ENCODE measurements at places on chromosomes 6 and 20.

GRCh38 chr6:55260181-55260580 lies 67.1 kb upstream of the GFRAL start:
- DNase-seq = no peak

DNA sequence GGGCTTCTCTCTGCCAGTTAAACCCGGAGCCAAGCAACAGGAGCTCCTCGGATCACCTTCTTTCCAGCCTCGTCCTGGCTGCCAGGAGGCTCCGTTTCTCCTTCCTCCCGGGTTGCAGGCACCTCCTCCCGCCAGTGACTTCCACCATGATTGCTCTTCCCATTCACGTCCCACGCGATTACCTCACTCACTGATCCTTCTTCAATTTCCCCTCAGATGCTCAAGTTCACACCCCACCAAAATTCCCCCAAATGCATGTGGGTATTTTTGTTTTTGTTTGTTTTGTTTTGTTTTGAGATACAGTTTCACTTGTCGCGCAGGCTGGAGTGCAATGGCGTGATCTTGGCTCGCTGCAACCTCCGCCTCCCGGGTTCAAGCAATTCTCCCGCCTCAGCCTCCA lies 25.1 kb downstream of the KCNQ2 start:
- no peak for DNase-seq

- DNase-seq = no peak
Measured at GRCh38 chr6:46993846-46994245, 48.3 kb downstream of the ADGRF1 start.

DNA sequence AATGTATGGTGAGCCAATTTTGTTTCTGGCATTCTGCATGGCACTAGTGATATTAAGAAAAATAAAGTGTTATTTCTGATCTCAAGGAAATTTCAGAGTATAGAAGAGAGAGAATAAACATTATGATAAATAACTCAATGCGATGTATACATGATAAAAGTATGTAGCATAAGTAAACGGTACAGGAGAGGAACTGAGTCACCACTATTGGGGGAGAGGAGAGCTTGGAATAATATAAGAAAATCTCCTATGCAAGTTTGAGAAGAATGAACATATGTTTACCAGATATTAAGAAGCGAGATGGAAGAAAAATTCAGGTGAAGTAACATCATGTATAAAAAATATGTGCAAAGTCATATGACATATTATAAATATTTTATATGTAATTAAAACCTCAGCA lies 1230.3 kb upstream of the CITED2 start:
- no peak for DNase-seq

- DNase-seq = peak; percentile 39
Measured at GRCh38 chr6:159726255-159726917, 920 bp upstream of the WTAP start.

DNA sequence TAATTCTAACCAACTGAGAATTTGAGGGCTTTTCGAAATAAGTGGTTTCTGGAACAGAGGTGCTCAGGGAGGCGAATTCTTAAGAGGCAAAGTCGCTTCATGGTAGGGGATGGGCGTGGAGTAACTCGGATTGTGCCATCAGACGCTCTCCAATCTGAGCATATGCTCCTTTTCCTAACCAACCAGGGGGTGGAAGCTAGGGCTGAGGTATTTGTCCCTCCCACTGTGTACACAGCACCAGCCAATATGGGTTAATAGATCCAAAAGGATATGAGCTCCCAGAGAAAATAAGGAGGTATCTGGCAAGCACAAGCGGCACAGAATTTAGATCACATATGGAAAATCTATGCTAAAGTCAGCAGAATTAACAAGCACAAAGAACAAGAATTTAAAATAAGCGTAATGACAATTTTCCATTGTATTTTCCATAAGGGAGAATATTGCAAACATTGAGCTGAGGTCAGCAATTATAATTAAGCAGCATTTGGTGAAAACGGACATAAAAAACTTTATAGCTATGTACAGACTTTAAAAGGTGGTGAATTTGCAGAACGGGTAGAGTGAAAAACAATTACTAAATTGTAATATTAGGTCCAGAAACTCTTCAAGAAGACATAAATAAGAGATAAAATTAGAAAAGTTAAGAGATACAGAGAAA lies 55.0 kb upstream of the PHACTR1 start:
- no peak for DNase-seq

GRCh38 chr6:57021086-57021720 lies 25.3 kb upstream of the KIAA1586 start:
- peak; percentile 28 for DNase-seq

- no peak for DNase-seq
Measured at GRCh38 chr6:143543435-143543834, 31.9 kb upstream of the FUCA2 start.

- DNase-seq = no peak
Measured at GRCh38 chr20:42391807-42392206, 773.6 kb upstream of the CHD6 start.

DNA sequence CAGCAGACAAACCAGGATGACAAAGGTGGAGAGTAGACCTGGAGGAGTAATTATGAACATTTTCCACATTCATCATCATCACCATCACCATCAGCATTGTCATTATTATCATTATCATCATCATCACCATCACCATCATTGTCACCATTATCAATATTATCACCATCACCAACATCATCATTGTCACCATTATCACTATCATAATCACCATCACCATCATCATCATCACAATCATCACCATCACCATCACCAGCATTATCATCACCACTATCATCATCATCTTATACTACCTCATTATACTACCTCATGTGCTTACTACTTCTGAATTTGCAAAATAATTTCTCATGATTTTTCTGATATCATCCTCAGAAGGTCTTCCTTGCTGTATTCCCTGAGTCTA lies 39.3 kb downstream of the FOXA2 start:
- DNase-seq = no peak

DNA sequence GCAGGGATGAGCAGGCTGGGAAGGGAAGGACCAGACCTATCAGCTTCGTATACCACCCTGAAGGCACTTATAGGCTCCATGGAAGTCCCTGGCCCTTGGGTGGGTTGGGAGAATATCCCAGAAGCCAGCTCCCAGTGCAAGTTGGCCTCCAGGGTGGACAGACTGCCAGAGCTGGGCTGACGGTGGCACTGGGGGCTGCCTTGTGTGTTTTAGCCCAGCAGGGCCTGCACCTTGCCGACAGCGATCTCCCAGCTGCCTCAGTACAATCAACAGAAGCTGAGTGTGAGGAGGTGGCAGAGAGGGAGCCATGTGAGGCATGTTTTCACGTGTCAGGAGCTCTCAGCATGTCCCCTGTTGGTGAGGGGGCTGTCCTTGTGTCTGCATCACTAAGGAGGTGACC lies 159.5 kb downstream of the VEGFA start:
- no peak for DNase-seq

DNA sequence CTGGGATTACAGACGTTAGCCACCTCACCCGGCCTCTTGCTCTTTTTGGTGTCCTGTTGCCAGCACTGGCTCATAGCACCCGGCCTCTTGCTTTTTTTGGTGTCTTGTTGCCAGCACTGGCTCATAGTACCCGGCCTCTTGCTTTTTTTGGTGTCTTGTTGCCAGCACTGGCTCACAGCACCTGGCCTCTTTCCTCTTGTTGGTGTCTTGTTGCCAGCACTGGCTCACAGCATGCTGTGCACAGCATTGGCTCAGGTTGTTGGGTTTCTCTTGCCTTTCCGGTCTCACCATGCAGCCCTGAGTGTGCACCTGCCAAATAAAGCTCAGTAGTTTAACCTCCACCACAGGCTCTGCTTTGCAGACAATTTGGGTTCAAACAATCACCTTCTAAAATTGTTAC lies 208.2 kb downstream of the THBS2 start:
- DNase-seq = no peak

DNA sequence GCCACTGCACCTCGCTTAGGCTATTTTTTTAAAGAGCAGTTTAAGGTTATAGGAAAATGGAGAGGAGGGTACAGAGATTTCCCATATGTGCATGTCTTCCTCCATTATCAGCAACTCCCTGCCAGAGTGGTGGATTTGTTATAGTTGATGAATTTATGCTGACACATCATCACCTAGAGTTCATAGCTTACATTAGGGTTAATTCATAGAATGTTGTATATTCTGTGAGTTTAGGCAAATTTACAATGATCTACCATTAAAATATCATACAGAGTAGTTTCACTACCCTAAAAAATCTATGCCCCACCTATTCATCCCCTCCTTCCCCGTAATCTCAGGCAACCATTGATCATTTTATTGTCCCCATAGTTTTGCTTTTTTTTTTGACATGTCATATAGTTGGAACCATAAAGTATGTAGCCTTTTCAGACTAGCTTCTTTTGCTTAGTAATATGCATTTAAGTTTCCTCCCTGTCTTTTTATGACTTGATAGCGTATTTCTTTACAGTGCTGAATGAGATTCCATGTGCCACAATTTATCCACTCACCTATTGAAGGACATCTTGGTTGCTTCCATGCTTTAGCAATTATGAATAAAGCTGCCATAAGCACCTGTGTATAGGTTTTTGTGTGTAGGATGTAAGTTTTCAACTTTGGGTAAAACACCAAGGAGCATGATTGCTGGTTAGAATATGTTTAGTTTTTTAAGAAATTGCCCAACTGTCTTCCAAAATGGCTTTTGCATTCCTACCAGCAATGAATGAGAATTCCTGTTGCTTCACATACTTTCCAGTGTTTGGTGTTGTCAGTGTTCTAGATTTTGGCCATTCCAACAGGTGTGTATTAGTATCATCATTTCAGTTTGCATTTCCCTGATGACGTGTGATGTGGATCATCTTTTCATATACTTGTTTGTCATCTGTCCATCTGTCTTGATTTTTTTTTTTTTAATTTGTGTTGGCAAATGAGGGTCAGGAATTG lies 60.2 kb downstream of the NCOA3 start:
- DNase-seq = no peak
